ENCODE measurements at places on chromosomes 16 and 17.
A peak's percentile ranks its signal among the peaks of the same experiment; 100 is the strongest.

- no peak for DNase-seq
Observed at GRCh38 chr17:59332749-59333377, 1.4 kb downstream of the YPEL2 start.

DNA sequence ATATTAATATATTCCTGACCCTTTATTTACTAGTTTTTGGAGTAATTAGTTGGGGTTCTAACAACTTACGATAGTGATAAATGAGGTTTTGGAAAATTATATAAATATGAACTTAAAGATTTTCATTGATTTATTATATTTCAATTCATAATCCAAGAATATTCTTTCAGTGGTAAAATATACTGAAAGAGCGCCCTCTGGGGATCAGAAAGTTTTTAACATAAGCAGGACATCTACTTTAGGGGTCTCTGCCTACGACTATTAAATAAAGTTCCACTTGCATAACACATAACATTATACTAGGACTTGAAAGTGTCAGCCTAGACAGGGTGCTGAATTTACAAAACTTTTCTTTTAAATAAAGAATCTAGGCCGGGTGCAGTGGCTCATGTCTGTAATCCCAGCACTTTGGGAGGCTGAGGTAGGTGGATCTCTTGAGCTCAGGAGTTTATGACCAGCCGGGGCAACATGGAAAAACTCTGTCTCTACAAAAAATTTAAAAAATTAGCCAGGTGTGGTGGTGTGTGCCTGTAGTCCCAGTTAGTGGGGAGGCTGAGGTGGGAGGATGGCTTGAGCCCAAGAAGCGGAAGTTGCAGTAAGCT lies 15.6 kb downstream of the RFWD3 start:
- peak; percentile 21 for DNase-seq

- DNase-seq = no peak
Observed at GRCh38 chr16:27781195-27781524, 231.2 kb downstream of the KATNIP start.

- DNase-seq = no peak
Observed at GRCh38 chr16:57742543-57742942, 7.0 kb downstream of the KATNB1 start.

- DNase-seq = no peak
Observed at GRCh38 chr16:50957056-50957455, 194.0 kb downstream of the SALL1 start.

- no peak for DNase-seq
Observed at GRCh38 chr17:16945663-16946218, 26.2 kb downstream of the TNFRSF13B start.

DNA sequence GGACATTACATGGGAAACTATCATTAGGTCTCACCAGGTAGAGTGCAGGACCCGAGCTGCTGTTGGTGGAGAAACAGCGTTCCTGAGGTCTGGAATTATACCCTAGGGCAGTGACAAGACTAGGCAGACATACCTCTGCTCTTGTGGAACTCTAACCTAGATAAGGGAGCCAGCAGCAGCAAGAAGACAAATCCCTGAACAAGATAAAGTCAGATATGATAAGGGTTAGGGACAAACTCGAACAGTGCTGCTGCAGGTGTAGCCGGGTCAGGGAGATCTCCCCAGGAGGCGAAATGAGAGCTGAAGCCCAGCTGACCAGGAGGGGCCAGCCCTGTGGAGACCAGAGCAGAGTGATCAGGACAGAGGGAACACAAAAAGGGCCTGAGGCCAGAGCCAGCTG lies 34.7 kb downstream of the ARSG start:
- DNase-seq = no peak

DNA sequence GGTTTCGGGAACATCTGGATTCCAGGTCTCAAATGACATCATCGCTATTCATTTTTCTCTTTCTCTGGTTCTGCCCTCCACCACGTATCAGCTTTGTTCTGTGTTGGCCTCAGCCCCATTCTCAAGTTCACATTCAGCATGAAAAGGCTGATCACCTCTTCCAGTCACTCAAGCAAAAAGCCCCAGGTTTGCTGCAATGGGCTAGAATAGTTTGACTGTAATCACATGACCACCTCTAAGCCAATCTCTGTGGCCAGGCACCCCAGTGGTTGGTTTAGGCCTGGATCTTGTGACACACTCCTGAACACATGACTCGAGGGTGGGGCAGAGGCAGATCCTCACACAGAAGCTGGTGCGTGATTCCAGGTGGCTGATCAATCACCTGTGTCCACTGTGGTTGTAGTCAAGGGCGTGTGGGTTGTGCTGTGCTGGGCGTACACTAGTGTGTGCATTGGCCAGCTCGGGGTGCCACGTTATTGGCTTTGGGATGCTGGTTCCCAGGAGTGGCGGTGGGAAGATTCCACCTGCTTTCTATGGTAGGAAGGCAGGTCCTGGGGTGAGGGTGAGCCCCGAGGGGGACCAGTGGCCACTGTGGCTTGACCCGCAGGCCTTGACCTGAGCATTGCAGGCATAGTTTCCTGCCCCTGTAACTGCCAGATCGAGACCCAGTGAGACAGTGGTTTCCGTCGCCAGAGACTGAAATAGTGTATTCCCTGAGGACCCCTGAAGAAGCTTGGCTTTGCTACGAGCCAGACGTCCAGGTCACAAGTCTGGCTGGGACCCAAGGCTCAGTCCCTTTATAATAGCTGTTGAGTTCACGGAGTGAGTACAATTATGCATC lies 12.0 kb downstream of the EEF2K start:
- DNase-seq = no peak

DNA sequence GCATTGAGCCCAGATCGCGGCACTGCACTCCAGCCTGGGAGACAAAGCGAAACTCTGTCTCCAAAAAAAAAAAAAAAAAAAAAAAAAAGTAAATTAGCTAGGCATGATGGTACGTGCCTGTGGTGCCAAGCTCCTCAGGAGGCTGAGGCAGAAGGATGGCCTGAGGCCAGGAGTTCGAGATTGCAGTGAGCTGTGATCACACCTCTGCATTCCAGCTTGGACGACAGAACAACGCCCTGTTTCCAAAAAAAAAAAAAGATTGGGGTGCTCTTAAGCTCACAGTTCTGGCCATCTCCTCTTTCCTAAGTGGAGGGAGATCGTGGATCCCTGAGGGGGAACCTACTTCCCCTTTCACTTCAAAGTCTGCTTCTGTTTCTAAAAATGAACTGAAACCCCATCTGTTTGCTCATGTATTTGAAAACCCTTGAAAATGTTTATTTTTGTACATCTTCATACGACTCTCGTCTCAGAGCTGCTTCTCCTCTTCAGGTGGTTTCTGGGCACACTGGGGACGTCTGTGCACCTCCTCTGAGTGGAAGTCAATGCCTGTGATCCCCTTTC lies 138.8 kb downstream of the PRKCA start:
- DNase-seq = no peak

DNA sequence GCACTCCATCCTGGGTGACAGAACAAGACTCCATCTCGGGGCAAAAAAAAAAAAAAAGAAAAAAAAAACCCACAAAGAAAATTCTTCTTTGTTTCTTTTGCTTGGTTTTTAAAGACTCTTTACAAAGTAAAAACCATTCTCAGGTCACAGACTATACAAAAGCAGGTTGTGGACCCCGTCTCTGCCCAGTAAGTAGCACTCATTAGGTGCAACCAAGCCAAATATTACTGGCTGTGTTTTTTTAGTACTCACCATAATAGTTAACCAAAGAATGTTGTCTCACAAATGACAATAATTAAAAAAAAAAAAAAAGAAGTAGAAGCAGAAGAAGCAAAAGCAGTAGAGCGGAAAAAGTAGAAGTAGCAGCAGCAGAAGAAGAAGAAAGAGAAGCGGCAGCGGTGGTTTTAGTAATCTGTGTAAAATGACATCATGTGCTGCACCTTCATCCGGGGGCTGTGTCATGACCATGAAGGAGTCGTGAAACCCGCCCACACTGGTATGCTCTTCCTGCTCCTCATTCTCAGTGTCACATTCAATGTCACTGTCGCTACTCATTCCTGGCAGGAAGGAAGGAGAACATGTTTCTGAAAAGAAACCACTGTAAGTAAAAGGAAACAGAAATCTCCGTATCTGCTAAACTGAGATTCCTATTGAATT lies 105.4 kb downstream of the TRIM37 start:
- peak; percentile 71 for DNase-seq

DNA sequence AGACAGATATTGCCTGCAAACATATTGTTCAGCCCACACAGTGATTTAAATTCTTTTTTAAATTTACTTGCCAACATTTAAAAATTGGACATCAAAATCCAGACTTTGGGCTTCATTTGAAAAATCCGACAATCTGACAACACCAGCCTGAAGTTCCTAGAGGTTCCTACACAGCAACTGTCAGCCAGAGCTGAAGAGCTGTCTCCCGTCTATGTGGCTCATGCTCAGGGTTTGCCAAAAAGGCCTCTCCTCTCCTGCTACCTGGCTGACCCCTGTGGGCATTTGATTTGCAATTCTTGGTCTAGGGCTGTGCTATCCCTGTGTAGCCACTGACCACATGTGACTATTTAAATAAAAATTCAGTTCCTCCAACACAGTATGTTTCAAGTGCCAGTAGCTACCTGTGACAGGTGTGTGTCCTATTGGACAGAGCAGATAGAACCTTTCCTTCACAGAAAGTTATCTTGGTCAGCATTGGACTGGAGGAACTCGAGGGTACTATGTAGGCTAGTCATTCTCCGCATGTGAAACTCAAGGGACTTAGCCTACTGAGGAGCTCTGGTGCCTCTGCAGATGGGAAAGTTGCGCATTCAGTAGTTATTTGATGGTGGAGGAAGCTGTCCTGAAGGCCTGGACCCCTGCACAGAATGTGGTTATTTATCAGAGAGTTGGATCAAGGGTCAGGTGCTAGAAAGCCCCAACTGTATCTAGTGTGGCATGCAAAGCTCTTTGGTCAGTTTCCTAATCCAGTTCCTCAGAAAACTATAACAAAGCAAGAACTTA lies 2.7 kb downstream of the LYRM1 start:
- DNase-seq = no peak

DNA sequence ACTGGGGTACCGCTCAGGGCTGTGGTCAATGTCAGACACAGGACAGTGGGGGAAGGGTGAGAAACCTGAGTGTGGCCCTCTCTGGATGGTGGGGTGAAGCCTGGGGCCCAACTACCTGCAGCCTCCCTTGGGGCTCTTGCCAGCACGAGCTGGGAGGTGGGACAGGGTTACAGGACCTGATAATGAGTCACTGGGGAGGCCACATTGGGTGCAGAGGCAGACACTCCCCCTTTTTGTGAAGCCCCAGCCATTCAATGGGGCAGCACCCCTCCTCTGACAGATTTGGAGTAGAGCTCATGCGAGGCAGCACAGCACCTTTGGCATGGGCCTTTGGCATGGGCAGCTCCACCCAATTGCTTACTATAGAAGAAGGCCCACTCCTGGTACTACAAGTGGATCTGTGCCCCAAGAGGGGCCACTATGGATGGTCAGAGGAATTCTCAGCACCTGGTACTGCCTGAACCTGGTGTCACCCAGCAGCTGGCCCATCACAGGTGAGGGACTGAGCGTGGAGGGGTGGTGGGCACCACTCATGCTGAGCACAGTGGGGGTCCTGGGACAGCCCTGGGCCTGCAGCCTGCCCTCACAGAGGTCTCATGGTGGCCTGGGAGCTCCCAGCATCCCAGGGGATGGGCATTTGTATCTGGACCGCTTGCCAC lies 45.2 kb upstream of the SMPD3 start:
- no peak for DNase-seq

- peak; percentile 55 for DNase-seq
Observed at GRCh38 chr16:67198238-67198734, 645 bp upstream of the ELMO3 start.

GRCh38 chr16:11161974-11162373 lies 94.0 kb downstream of the SOCS1 start:
- DNase-seq = no peak

DNA sequence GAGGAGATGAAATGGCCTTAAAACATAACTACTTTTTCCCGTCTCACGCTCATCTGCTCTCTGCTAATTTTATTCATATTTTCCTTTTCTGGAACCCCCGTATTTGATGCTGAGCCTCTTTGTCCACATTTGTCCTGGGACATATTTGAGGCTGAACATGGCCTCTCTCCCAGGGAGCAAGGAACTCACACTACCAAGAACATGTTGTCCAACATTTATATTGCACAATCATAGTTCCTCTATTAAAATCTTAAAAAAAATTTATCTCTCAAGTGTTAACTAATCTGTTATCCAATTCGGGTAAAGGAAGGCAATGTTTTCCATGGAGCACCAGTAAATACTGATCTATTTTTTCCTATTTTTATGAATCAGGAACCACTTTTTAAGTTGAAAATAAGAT lies 60.2 kb downstream of the CMC2 start:
- DNase-seq = no peak

GRCh38 chr16:705431-706188 lies at the start of gene FBXL16:
Gene FBXL16 (minus strand): TSS chr16:705801. CDS start chr16:697405, 8,396 bp downstream.
- no peak for DNase-seq

- peak; percentile 75 for DNase-seq
Observed at GRCh38 chr17:74605361-74605760, 13.3 kb upstream of the CD300LD start.

DNA sequence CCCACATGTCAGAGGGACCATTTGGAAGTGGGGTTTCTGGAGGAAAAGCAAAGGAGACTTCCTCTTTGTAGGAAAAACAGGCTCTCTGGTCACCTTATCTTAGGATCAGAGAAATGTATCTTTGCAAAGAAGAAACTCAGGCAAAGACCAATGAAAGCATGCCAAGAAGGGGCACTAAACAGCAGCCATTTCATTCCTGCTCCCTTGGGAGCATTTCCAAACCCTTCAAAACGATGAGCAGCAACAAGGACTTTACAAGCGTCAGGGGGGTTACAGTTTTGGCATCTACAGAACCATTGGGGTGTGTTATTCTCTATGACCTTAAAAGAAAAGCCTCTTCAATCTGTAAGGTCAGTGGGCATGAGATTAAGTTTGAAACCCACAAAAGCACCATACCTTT lies 122.8 kb downstream of the SMG6 start:
- no peak for DNase-seq

DNA sequence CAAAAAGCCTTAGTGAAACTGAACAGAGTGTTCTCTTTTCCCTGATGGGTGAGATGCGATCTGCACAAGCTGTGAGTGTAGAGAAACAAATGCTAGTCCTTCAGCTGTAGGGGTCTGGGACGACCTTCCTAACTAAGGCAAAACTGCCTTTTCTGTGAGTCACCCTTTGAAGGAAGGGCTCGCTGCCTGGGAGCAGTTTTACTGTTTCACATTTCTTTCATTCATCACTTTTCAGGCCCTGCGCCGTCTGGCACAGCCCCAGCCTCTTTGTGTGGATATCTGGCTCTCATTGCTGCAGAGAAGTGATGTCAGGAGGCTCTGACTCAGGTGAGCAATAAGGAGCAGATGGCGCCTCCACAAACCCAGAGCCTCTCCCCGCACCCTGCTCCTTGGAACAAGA lies 57.4 kb downstream of the HS3ST3A1 start:
- peak; percentile 96 for DNase-seq

GRCh38 chr17:44933824-44934744 lies 13.5 kb downstream of the KIF18B start:
- DNase-seq = no peak

- peak; percentile 39 for DNase-seq
Observed at GRCh38 chr17:78953356-78954350, 26.1 kb downstream of the LGALS3BP start.

- peak; percentile 77 for DNase-seq
Observed at GRCh38 chr16:13429416-13429815, 490.5 kb upstream of the ERCC4 start.
